ENCODE measurements at places on chromosomes 7 and 10.

DNA sequence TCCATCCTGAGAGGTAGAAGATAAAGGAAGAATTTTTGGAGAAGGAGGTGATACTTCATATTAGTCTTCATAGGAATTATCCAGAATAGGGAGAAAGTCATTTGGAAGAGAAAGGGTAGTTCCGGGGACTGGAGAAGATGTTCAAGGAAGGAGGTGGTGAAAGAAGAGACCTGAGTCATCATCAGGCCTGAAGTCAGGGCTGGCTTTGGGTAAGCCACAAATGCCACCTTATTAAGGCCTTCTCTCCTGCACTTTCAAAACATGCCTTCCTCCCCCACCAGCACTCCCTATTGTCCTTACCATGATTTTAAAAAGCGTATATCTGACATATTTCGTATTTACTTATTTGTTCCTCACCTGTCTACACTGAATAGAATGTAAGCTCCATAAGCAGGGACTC lies 112.2 kb upstream of the LRGUK start:
- no peak for DNase-seq

DNA sequence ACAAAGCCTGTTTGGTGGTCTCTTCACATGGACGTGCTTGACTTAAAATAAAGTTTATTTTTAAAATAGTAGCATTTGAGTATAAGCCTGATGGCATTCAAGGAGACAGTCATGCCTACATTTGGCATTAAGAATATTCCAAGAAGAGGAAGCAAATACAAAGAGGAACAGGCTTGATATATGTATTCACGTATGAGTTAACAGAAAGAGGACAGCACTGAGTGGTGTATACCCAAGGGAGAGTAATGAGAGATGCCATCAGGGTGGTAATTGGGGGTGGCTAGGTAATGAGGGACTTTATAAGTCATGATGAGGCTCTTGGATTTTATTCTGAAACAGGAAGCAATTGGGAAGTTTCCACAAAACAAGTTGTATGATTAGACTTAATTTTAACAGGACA lies 363.3 kb downstream of the SEMA3D start:
- DNase-seq = no peak

- no peak for DNase-seq
Observed at GRCh38 chr10:132911786-132912097, 30.6 kb downstream of the CFAP46 start.

DNA sequence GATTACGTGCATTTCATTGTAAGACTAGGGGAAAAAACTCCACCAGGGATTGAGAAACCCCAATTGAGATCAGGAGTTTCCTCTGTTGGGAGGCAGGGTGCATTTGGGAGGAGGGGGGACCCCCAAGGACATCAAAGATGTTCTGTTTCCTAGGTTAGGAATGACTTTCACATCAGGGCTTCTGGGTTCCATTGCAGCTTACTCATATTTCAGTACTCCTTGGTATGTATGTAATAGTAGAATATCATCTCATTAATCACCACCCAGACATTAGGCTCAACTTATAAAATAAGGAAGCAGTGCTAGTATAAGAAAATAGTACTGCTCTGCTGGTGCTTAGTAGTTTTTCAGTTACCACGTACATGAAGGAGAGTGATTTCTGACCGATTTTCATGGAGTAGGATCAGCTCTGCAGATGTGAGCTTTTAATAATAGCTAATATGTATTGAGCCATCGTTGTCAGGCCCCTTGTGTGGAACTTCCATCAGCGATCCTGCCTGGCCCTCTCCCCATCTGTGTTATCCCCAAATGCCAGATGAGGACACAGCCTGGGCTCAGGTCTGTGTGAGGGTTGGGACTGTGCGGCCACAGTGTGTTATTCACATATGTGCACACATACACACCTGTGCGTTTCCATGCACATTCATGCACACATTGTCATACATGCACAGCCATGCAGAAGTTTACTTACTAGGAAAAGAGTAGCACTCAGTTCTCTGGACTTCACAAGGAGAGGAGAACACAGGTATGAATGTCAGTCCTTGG lies 23.5 kb downstream of the UPP1 start:
- DNase-seq = no peak

DNA sequence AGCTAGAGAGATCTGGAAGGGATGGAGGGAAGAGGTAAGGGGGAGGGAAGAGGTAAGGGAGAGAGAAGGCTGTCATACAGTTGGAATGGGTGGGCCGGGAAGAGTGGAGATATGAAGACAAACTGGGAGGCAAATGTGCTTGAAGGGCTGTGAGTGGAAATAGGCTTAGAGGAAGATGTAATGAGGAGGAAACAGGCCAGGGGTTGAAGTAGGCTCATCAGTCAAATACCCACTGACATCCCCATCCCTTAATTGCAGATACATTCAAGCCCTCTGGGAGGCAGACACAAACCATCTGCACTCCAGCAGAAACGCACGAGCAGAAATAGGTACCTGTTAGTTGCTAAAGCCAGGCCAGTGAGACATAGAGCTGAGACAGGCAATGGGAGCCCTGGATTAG lies 2.1 kb downstream of the SYNPO2L start:
- no peak for DNase-seq

- DNase-seq = no peak
Observed at GRCh38 chr7:71668572-71668971, 536.6 kb downstream of the GALNT17 start.

DNA sequence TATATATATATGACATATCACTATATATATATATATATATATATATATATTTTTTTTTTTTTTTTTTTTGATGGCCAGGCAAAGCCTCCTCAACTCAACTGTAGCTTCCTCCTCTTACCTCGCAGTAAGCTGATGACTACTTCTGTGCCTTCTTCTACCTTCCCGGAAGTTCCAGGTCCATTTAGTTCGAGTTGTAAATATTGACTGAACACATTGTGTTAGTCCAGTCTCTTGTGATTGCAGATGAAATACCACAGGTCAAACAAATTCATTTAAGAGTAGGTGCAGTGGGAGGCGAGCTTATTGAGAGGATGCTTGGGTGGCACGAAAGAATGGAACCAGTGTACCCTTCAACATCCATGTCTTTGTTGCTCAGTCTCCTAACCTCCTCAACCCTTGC lies 144.6 kb downstream of the ST7 start:
- no peak for DNase-seq

DNA sequence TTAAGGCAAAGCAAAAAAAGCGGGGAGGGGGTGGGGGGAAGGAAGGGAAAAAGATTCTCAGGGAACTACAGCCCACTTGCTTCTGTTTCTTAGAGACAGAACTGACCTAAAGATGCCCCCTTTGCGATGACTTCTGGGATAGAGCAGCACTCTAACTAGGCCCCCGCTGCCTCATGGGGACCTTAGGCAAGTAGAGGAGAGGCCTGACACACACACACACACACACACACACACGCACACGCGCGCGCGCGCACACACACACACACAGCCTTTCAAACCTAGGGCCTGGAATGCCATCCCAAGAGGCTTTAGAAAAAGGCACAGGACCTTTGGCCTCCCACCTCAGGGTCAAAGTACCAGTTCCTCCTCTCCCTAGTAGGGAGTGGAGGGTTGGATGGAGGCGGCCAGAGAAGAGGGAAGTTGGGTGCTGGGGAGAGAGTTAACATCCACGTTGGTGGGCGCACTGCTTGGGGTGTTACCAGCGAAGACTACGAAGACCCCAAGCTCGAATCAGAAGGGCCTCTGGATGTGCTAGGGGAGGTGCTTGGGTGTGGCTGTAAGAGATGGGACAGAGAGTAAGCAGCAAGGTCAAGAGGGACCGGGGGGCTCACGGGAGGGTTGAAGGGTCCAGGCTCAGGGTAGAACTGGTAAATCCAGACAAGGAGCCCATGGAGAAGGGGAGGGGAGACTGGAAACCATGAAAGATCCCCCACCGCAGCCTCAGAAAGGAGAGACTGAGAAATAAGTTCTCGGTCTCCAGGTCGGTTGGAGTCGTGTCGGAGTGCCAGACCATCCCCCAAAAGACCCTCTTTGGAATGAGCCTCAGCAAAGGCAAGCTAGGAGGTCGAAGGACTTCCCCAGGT lies 1.2 kb upstream of the COL1A2 start:
- DNase-seq = no peak

DNA sequence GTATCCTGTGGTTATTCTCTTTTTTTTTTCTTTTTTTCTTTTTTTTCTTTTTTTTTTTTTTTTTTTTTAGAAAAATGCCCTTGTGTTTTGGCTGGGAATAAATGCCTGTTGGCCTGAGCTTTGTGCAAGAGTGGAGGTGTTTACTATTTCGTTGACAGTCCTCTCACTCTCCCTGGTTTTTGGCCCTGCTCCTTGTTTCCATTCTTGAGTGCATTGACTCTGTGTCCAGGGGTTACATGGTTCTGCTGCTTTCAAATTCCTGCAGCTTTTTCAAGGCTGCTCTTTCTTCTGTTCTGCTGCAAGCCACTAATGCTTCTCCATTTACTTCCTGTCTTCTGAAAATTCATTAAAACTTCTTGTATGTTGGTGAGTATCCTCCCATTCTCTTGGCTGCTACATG lies 59.7 kb upstream of the TBX20 start:
- DNase-seq = no peak

DNA sequence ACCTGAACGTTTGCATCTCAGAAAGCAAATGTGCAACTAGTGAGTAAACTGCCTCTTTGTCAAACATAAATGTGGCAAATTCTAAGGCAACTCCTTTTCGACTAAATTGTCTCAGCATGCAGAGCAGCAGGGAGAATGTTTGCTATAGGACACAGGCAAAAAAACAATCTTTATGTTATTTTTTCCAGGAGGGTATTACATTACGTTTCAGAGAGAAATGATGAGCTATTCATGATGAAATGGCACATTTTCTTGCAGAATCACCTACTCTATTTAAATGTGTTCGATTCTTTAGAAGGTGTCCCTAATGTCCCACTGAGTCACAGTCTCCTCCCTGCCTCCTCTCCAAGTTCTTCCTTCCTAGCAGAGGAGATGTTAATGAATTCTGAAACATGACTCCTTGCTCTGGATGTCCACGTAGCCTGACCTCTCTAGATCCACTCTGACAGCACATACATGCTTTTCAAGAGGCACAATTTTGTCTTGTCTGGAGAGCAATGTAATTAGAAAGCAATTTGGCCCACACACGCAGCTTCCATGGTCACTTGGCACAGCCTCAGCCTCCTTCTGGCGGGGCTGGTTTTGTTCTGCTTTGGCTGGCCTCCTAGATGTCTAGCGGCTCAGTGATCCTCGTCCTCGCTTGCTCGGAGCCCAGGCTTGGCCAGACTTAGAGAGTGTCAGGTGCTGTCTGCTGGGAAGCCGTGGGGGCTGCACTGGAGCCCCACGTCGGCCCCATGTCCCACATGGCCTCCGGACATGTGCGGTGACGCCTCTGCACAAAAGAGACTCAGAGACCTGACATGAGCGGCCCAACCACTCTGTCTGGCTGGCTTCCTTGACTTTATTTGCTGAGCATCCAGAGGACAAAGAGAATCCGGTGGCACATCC lies 125.7 kb upstream of the ZNF438 start:
- no peak for DNase-seq

DNA sequence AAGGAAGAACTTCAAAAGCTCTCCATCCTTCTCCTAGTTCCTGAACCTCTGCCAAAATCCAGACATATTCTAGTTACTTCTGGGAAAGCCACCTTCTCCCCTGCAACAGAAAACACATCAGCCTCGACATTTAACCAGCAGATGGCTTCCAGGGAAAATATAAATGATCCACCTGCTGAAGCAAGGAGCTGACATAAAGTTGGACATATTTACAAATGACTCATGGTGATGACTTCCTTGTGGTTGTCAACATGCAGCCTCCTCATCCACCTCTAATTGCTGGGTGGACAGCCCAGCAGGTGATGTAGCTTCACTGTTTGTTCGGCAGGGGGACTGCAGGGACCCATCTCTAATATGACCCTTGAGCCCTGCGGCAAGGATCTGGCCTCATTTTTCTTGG lies 266.0 kb downstream of the C7orf25 start:
- DNase-seq = no peak

- no peak for DNase-seq
Observed at GRCh38 chr7:7414791-7415603, 120.7 kb downstream of the COL28A1 start.

DNA sequence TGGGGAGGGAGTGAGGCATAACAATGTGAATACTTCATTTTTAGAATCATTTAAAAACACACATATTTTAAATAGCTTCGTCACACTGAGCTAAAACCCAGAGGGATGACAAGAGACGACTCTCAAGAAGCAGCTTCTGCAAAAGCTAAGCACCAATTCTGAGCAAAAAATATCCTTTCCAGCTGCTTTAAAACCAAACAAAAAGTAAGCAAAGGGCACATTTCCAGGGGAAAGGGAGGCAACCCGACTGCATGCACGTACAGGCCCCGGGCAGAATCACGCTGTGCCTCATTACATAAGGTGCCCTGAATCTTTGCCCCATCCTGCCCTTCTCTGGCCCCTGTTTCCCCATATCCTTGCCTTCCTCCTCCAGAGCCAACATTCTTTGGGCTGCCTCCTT lies 78.4 kb downstream of the DGKI start:
- DNase-seq = no peak

DNA sequence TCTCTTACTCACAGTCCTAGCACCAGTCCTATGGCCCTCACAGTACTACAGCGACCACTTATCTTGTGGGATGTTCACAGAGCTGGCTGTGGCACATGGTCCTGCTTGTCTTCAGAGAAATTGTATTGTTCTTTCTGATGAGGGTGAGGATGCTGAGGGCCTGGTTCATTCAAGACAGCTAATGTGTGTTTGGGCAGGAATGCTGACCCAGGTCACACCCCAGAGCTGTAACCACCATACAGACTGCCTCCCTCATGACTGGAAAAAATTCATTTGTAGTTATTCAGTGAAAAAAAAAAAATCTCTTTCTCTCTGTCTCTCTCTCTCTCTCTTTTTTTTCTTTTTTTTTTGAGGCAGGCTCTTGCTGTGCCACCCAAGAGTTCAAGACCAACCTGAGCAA lies 83.5 kb downstream of the KLF6 start:
- no peak for DNase-seq

GRCh38 chr7:121603886-121604285 lies 207.8 kb upstream of the FAM3C start:
- no peak for DNase-seq

- DNase-seq = no peak
Observed at GRCh38 chr7:17502213-17503060, 204.0 kb downstream of the AHR start.

DNA sequence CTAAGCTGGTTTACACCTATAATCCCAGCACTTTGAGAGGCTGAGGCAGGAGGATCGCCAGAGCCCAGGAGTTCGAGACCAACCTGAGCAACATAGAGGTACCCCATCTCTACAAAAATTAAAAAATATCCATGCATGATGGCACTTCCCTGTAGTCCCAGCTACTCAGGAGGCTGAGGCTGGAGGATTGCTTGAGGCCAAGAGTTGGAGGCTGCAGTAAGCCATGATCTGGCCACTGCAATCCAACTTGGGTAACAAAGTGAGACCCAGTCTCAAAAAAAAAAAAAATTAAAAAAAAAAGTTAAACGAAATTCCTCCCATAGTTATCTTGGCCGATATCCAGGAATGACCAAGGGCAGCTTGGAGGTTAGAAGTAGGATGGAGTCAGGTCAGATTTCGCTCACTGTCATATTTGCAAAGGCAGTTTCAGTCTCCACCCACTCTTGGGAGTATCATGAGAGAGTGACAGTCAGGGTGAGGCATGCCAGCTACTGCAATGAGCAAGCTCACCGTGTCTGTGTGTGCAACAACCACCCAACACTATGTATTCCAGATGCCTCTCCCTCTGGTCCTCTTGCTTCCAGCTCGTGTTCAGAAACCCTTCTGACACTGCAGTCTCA lies 6.0 kb upstream of the ZDHHC4 start:
- no peak for DNase-seq

Data from CD4-positive, alpha-beta T cell treated with Interleukin-6 at 100 ng/mL for 8 hours (primary cell).